Keratinocyte (primary cell): ENCODE measurements at places on chromosomes 1 and 21.

DNA sequence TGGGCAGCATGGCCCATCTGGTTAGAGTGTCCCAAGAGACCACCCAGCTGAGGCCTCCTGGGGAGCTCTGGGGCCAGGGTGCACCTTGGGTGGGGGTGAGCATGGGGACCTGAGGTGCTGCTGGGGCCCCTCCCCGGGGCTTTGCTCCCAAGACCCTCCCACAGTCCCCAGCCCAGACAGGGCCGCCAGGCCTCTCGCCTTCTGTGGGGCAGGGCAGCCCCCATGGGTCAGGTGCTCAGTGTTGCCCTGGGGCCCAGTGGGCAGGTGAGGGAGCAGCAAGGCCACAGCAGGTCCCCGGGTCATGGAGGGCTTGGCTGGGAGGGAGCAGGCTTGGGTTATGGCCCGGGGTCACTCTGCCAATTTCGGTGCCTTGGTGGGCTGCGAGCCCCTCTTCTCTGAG is 24.5 kb upstream of the PEX10 start:
- H3K4me1 ChIP-seq, result peaks cover 6% of the 10 kb centered on the region
- no peaks in the 10 kb centered on the region for H3K27me3 ChIP-seq
- H3K4me3 ChIP-seq, result no peak overlapping the region
- DNase-seq, result no peak

GRCh38 chr1:96756789-96757188 is 35.2 kb downstream of the PTBP2 start:
- no peak for DNase-seq
- H3K36me3 ChIP-seq, result peaks cover 4% of the 10 kb centered on the region
- no peak overlapping the region for H3K27ac ChIP-seq
- H3K4me1 ChIP-seq, result no peaks in the 10 kb centered on the region

DNA sequence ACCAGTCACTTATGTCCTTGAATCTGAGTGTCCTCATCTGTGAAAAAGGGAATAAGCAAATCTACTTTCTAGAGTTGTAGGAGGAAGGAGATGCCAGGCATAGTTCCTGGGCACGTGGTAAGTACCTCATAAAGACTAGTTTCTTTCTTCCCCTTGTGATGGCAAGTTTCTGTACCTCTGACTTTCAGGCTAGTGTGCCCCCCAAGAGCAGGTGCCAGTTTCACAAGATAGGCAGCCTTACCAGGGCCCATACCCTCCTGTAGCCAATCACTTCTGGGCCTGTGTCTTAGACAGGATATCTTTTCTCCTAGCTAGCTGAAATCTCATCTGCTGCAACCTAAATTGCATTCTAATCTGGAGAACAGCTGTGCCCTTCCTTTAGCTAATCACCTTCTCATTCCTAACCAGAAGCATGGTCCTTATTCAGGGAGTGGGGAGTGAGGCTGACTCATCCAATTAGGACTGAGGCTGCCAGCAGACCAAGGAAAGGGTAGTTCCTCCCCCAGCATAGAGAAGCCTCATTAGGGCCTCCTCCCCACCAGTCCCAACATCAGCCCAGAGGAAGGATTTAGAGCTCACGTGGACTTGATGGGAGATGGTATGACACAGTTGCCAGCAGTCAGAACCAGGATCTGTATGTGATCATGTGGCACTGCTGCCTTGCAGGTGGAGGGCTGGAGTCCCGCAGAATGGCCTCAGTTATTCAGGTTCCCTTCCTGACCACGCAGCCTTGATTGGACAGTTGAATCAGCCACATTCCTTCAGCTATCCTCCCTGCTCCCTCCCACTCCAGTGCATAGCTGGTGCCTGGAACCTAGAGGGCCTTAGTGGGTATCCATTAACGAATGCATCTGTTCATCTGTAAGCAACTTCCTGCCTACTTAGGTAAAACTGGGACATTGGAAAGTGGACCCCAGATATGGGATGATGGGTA is 7.9 kb downstream of the KLHDC8A start:
- no peak overlapping the region for H3K27ac ChIP-seq
- DNase-seq, result no peak
- peaks cover 33% of the 10 kb centered on the region for H3K27me3 ChIP-seq
- H3K4me1 ChIP-seq, result no peaks in the 10 kb centered on the region
- H3K36me3 ChIP-seq, result no peaks in the 10 kb centered on the region

DNA sequence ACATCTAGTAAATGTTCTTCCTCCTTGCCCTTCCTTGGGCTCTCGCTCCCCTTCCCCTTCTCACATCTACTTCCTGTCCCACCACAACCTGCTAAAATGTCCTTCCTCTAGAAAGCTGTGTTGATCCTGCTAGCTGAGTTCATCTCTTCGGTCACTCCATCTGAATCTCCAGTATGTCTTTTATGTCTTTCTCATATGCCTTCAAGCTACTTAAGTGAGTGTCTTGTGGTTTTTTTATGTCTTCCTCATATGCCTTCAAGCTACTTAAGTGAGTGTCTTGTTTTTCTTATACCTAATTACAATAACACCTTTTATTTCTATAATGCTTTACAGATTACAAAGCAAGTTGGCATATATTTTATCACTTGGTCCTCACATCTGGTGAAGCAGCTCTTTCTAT is 33.9 kb downstream of the CSF1 start:
- no peak for DNase-seq
- H3K4me1 ChIP-seq, result no peaks in the 10 kb centered on the region
- no peaks in the 10 kb centered on the region for H3K36me3 ChIP-seq
- no peak overlapping the region for H3K4me3 ChIP-seq
- H3K27ac ChIP-seq, result no peak overlapping the region

- no peak for DNase-seq
- peaks cover 27% of the 10 kb centered on the region for H3K4me1 ChIP-seq
- H3K36me3 ChIP-seq, result peaks cover 2% of the 10 kb centered on the region
- H3K27me3 ChIP-seq, result no peaks in the 10 kb centered on the region
- no peak overlapping the region for H3K27ac ChIP-seq
- H3K4me3 ChIP-seq, result no peak overlapping the region
Observed at GRCh38 chr1:58724483-58724882, 24.6 kb upstream of the MYSM1 start.

DNA sequence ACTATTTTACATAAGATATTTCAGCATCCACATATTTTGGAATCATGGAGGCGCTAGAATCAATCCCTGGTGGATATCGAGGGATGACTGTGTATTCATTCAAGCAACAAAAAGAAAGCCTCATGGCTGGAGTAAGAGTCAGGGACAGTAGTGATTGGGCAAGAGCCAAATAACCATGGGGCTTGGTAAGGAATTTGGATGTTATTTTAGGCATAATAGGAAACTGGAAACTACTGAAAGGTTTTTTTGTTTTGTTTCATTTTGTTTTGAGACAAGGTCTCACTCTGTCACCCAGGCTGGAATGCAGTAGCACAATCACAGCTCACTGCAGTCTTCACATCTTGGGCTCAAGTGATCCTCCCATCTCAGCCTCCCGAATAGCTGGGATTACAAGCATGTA is 33.8 kb upstream of the EYA3 start:
- peaks cover 8% of the 10 kb centered on the region for H3K4me1 ChIP-seq
- H3K4me3 ChIP-seq, result no peak overlapping the region
- H3K27ac ChIP-seq, result no peak overlapping the region
- no peaks in the 10 kb centered on the region for H3K36me3 ChIP-seq
- DNase-seq, result no peak
